T47D (cell line): ENCODE measurements at places on chromosomes 12 and 14.

GRCh38 chr14:63454863-63455622 is 88.1 kb downstream of the PPP2R5E start:
- no peak for DNase-seq

- DNase-seq = no peak
Observed at GRCh38 chr12:39505023-39505422, 62.1 kb upstream of the KIF21A start.

DNA sequence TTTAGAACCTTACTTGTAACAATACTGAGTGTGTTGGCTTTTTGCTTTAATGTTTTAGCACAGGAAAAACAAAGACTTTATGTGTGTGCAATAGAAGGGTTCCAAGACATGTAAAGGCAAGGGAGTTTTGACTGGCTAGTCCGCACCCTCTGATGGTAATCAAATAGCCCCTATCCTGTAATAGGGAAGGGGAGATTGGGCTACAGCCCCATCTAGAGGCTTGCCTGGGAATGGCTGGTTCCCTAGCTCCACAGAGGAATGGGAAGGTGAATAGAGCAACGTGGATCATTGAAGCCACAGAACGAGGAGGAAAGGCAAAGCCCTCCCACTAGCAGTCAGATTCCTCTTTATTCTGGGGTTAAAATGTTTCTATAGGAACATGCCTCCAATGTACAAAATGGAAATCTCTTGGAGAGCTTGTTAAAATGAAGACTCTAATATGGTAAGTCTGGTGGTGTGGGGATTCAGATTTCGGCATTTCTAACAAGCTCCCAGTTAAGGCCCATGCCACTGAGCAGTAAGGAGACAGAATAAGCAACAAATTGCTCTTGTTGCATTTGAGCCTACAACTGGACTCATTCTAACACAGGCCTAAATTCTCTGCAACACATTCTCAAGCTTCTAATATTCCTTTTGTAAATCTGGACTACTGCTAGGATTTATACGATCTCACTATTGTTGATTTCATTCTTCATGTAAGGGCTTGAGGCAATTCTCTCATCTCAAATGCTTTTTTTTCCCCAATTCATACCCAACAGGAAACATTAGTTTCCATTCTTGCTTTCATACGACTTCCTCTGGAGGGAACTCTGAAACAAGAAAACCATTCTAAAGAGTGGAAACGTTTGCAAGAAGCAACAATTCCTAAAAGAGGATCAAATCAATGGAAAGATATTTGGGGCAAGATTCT is 57.1 kb downstream of the NIN start:
- DNase-seq = peak; percentile 61

- DNase-seq = no peak
Observed at GRCh38 chr14:80698974-80699373, 242.6 kb downstream of the CEP128 start.

GRCh38 chr12:41224066-41224465 is 35.9 kb downstream of the PDZRN4 start:
- DNase-seq = no peak

DNA sequence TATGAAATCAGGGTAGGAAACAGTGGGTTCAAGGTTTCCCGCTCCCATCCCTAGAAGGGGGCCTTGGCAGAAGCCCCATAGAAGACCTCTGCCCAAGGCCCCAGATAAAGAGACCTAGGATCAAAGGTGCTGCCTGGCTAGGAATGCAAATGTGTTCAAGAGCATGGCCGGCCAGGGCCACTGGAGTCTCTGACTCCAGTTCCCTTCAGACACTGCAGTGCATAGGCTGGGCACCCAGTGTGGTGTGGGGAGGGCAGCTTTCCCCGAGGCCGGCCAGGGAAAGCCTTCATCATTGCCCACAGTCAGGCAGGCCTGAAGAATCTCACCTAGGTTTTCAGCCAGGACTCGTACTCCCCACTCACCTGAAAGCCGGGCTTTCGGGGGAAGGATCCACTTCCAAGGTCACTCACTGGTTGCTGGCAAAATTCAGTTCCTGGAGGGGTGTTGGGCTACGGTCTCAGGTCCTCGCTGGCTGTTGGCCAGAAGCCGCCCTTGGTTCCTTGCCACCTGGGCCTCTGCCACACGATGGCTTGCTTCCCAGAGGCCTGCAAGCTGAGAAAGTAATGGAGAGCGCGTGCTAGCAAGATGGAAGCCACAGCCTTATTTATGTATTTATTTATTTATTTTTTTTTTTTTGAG is 9.7 kb upstream of the PEBP1 start:
- no peak for DNase-seq

DNA sequence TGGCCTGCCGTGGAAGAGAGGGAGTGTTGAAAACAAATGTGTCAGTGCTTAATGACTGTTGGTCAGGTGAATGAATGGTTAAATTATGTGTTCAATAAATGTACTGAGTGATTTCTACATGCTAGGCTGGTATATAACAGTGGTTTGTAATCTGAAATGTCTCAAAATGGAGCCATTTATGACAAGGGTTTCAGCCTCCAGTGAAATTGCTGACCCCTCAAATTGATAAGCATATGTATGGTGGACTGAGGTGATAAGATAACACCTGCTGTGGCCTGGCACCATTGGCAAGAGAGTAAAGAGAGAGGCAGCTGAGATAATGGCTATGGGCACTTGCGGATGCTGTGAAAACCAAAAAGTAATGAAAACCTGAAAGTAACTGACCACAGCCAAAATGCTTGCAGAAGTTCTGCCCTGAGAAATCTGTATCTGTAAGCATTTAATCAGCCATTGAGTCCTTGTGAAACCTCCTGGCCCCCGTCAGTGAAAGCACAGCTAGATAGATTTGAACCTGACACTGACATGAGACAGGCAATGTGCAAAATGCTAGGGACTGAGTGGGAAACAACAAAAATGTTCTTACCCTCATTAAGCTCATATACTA is 1.4 kb upstream of the BCAT1 start:
- no peak for DNase-seq

GRCh38 chr12:111685322-111685810 is 390 bp downstream of the BRAP start:
- no peak for DNase-seq

GRCh38 chr12:25573346-25573745 is 20.3 kb upstream of the LMNTD1 start:
- no peak for DNase-seq

GRCh38 chr14:29064305-29064900 is 297.8 kb downstream of the FOXG1 start:
- no peak for DNase-seq

- DNase-seq = no peak
Observed at GRCh38 chr14:104222396-104223036, 84.1 kb downstream of the KIF26A start.

GRCh38 chr12:95543305-95543704 is 8.0 kb downstream of the USP44 start:
- DNase-seq = no peak

DNA sequence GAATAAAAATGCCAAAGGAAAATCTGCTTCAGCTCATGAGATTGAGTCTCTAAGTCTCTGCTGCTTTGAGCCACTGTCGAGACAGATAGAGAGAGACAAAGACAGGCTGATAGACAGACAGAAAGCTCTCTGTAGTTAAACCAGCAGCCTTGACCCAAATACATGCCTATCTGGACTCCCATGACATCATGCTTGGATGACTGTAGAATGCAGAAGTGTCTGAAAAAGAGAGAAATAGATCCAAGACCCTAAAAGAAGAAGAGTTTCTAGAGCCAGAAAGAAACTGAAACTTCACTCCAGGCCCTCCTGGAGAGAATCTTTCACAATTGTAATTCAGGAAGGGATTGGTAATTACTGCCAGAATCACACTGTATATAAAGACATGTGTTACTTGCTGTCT is 122.6 kb upstream of the PLXNC1 start:
- DNase-seq = no peak

DNA sequence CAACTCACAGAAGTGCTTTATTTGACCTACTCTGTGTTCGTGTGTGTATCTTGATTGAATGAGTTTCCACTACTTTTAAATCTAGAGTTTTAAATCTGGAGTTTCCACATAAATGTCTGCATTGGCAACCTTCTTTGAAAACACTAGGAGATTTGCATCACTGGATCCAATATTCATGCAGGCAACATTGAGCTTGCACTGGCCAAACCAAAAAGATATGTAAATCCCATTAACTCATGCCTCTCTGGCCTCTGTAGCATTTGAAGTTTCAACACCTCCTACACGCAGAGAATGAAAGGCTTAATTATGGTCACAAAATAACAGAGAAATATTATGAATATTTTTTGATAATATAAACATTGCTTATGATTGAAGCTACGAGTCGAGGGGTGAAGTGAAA is 178.6 kb downstream of the DUSP6 start:
- DNase-seq = no peak

GRCh38 chr12:121239351-121240061 is 29.6 kb downstream of the P2RX4 start:
- no peak for DNase-seq

DNA sequence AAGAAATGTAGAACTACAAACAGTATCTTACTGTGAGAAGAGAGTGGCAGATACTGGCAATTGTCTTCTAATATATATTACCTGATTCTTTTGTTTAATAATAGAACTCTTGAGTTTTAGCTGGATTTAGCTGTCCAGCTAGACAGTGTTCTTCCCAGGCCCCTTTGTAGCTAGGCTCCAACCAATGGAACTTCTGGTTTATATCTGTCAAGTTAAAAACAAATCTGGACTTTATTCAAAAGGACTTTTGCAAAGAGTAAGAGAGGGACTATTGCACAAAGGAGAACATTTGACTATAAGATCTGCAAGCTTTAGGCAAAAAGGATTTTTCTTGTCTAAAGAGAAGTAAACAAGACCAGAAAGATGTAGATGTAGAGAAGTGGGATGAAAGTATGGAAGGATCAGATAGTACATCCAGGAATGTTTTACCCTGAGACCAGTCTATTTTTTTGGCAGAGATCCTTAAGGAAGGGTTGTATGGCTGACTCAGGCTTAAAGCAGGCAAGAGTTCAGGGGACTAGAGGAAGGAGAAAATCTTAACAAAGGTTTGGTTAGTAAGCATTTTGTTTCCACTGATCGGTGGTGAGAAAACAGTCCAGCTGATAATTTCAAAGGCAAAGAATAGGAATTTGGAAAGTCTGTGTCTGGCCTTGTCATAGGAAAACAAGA is 111.1 kb upstream of the PLEKHA5 start:
- no peak for DNase-seq

- DNase-seq = no peak
Observed at GRCh38 chr14:46432516-46432915, 219.1 kb downstream of the RPL10L start.

- DNase-seq = no peak
Observed at GRCh38 chr12:24742378-24742777, 206.5 kb downstream of the BCAT1 start.

GRCh38 chr12:56115329-56115728 is 1.1 kb upstream of the RPL41 start:
- peak; percentile 23 for DNase-seq

DNA sequence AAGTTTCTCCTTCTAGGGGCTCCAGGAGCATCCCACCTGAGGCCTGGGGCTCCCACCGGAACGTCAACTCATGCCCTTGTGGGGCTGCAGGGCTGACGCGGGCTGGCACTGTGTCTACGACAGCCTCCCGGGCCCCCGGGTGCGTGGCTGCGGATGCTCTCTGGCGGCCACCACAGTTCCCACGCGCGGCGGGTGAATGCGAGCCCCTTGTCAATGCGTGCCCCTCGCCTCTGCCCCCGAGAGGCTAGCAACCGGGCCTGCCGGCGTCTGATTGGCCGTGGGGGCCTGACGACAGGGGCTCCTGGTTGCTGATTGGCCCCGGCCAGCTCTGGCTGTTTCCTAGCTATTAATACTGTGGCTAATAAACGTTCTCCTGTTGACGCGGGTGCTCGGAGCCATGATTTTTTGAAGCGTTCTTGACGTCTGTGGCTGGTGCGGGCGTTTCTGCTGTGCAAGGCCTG is 1.8 kb upstream of the MEG3 start:
- DNase-seq = no peak

GRCh38 chr12:116104167-116104767 is 173.2 kb downstream of the MED13L start:
- no peak for DNase-seq

DNA sequence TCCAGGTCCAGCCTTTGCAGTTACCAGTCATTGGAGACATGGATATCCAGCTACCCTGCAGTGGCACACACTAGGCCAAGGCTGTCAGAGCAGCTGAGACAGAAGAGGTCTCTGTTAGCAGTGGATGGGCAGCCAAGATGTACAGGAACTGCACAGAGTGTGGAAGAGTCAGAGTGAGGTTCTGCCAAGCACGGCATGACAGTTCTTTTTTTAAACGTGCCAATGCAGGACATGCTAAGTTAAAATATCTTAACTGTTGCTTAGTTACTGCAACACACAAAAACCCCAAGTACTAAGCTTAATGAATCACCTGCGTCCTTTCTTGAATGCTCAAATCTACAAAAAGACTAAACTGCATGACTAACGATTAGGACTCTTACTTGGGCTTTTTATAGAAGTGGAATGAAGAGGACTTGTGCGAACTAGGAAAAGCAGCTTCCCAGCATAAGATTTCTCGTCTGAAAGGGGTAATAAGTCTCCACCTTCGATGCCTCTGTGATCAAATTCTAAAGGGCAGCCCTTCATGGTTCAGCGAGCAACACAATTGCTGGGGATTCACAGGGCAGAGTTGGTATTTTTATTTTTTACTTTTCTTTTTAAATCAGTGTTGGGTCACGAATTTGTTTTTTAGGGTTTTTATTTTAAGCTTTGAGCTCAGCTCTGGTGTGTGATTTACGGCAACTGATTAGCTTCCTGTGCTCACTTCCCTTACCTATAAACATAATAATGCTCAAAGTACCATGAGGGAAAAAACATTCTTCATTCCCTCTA is 20.6 kb downstream of the MAPK1IP1L start:
- no peak for DNase-seq

GRCh38 chr12:75786070-75786469 is 245.5 kb downstream of the PHLDA1 start:
- DNase-seq = no peak

DNA sequence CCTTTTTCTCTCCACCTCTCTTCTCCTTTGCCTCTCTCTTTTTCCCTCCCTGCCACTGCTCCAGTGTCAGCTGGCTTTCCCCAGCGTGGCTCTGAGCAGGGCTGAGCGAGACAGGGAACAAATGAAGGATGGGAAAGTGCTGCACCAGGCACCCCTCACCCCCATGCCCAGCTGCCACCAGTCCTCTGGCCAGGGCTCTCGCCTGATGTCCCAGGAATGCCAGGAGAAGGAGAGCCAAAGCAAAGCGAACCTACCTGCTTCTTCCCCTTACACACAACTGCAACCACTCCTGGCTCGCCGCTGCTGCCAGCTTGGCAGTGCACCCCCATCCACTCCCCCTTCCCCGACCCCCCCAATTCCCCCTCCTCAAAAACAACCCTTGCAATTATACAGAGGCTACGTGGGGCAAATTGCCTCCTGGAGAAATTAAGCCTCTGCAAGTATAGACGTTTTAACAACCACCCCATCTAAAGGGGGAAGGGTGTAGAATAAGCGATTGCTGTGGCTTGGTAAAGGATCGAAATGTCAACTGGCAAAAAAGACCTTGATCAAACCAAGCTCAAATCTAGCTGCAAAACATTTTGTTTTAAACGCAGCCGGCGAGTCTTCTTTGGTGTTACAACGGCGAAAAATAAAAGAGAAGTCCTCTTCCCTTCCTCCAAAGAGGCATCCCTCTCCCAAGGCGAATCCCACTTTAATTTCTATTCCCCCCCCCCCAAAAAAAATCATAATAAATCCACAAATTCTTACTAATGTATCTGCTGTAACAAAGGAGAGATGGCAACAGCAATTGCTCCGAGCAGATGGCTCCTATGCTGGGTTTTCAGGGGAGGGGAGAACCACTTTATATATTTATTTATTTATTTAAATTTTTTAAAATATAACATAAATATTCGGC is 2.9 kb downstream of the BCL11B start:
- DNase-seq = no peak
